ENCODE measurements at places on chromosomes 1 and 21. TPM values are rescaled to one million over a fixed set of nuclear protein-coding genes. Genes with fewer than 3 reads are reported as not detected.

Gene TOR1AIP2
- 80.6 TPM for total RNA-seq

Gene FMOD
- total RNA-seq, result 0.03 TPM

Gene CRABP2
- total RNA-seq, result 21.4 TPM

Gene CTSE
- not detected for total RNA-seq

Gene CLCA4
- total RNA-seq, result not detected

Gene S100A16
- 135 TPM for total RNA-seq

Gene F3
- 73.0 TPM for total RNA-seq

Gene CA6
- total RNA-seq, result not detected

Gene MYOC
- total RNA-seq, result not detected
